ENCODE measurements at places on chromosomes 11 and 22.
A peak's percentile ranks its signal among the peaks of the same experiment; 100 is the strongest.

GRCh38 chr11:37811349-37811748 is 1213.3 kb upstream of the RAG2 start:
- no peak for DNase-seq

DNA sequence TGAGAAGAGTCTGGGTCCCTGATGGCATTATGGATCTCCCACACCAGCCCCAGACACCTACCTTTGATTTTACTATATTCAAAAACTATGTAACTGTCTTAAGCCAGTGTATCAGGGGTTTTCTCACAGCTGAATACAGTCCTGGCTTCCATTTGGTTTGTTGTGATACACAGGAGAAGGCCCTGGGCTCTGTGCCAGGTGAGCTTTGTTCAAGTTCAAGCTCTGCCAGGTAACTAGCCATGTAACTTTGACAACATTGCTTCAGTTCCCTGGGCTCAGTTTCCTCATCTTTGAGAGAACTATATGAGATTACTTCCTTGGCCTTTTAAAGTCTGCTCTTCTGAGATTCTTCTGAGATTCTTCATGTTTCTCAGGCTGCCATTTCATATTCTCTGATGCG is 327.5 kb upstream of the TENM4 start:
- no peak for DNase-seq

GRCh38 chr11:120903686-120904085 is 120.2 kb upstream of the TBCEL start:
- DNase-seq: no peak

DNA sequence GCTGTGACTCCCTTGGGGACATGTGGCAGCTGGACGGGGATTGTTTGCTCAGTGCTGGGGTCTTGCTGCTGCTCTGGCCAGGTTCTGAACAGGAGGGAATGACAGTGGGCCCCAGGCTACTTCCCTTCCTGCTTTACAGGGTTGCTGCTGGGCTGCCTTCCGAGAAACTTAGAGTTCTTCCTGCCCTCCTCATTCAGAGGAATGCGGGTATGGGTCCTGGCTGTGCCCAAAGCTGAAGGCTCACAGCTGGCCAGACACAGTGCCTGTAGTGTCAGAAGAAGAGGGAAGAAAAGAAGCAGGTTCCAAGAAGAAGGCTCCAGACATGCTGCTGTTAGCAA is 108.3 kb upstream of the PARVA start:
- no peak for DNase-seq

GRCh38 chr11:92253945-92254344 is 29.3 kb downstream of the FAT3 start:
- no peak for DNase-seq

- DNase-seq: peak; percentile 36
Observed at GRCh38 chr11:64357904-64358535, 942 bp upstream of the RPS6KA4 start.

GRCh38 chr22:49491221-49491635 is 336.4 kb downstream of the BRD1 start:
- DNase-seq: no peak

- no peak for DNase-seq
Observed at GRCh38 chr11:130560000-130560780, 111.7 kb downstream of the ADAMTS15 start.
